ENCODE measurements at places on chromosomes 1 and 21. TPM values are rescaled to one million over a fixed set of nuclear protein-coding genes. Genes with fewer than 3 reads are reported as not detected.

Gene CLIC6
- total RNA-seq, result 0.54 TPM

Gene SLAMF6
- total RNA-seq, result 43.9 TPM

Gene WLS
- not detected for total RNA-seq

Gene ADGRL2
- total RNA-seq, result not detected

Gene DEPDC1
- 16.0 TPM for total RNA-seq

Gene LDLRAD1
- not detected for total RNA-seq

Gene CR1
- 0.18 TPM for total RNA-seq

Gene FCRL2
- not detected for total RNA-seq

Gene KANK4
- total RNA-seq, result not detected

Gene CYP4A11
- not detected for total RNA-seq

Gene TRMT13
- 15.5 TPM for total RNA-seq

Gene CACYBP
- 307 TPM for total RNA-seq

Gene ANGPTL3
- total RNA-seq, result not detected

Gene KIF2C
- total RNA-seq, result 95.0 TPM

Gene LY9
- 19.5 TPM for total RNA-seq

Gene CD1D
- total RNA-seq, result not detected

Gene CFAP45
- total RNA-seq, result 1.3 TPM

Gene DNASE2B
- total RNA-seq, result not detected

Gene ZNF683
- total RNA-seq, result 1.3 TPM

Gene NPHS2
- total RNA-seq, result not detected

Gene FOXD3
- not detected for total RNA-seq

Gene MORC3
- total RNA-seq, result 20.7 TPM

Gene SEMA4A
- total RNA-seq, result 23.8 TPM

Gene CSF3R
- total RNA-seq, result not detected

Gene DRAXIN
- 0.20 TPM for total RNA-seq

Gene IFFO2
- total RNA-seq, result 26.4 TPM

Gene UBIAD1
- total RNA-seq, result 24.0 TPM

Gene DHX9
- 228 TPM for total RNA-seq

Gene FAM72D
- 21.0 TPM for total RNA-seq

Gene KCND3
- total RNA-seq, result not detected

Gene PLCH2
- total RNA-seq, result 2.9 TPM

Gene SH2D1B
- total RNA-seq, result not detected

Gene LMOD1
- total RNA-seq, result not detected

Gene SHE
- total RNA-seq, result not detected

Gene HIVEP3
- 18.6 TPM for total RNA-seq

Gene ALPL
- not detected for total RNA-seq

Gene AMY1B
- total RNA-seq, result not detected

Gene IL10RB
- total RNA-seq, result 30.5 TPM

Gene RPTN
- not detected for total RNA-seq

Gene SLC5A9
- total RNA-seq, result not detected

Gene S100A11
- total RNA-seq, result 144 TPM

Gene FCGR1A
- total RNA-seq, result not detected

Gene CD55
- 100 TPM for total RNA-seq

Gene USP1
- total RNA-seq, result 68.1 TPM

Gene CENPF
- 70.6 TPM for total RNA-seq

Gene TFF2
- total RNA-seq, result not detected

Gene HNRNPCL2
- total RNA-seq, result not detected

Gene CD48
- total RNA-seq, result 379 TPM
